ENCODE measurements at places on chromosomes 4 and X.

DNA sequence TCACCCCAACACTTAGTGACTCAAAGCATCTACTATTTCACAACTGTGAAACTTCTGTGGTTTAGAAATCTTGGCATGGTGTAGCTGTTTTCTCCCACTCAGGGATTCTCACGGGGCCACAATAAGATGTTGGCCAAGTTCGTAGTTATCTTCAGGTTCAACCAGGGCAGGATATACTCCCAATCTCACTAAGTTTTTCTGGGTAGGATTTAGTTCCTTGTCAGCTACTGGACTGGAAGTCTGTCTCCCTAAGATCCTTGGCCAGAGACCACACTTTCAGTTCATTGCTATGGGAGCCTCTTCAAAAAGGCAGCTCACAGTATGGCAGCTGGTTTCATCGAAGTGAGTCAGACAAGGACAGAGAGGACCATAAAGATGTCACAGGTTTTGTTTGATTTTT, 111.7 kb upstream of the PDHA2 start:
- DNase-seq, result no peak

GRCh38 chr4:52576961-52577623, 82.0 kb downstream of the USP46 start:
- no peak for DNase-seq

DNA sequence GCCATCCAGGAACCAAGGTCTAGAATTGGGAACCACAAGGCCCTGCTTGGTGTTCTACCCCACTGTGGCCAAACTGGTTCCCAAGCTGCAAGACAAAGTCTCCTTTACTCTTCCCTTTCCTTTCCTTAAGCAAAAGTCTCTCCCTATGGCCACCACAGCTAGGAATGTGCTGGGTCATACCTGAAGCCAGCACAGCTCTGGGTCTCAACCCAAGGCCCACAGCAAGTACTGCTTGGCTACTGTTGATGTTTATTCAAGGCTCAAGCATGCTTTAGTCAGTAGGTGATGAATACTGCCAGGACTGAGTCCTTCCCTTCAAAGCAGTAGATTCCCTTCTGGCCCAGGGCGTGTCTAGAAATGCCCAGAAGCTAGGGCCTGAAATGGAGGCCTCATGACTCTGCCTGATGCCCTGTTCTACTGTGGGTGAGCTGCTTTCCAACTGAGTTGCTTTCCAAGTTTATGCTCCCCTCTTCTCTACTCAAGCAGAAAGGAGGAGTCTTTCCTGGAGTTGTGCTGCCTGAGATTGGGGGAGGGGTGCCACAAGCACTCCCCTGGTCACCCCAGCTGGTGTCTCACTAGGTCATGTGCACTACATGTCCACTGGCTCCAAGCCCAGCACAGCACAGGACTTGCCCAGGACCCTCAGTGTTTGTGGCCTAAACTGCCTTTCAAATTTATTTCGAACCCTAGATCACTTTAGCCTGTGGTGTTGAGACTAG, 44.9 kb downstream of the STAP1 start:
- DNase-seq, result no peak

GRCh38 chrX:39835776-39836175, 262.0 kb downstream of the BCOR start:
- DNase-seq, result no peak

GRCh38 chrX:117895418-117895817, 221.2 kb downstream of the KLHL13 start:
- no peak for DNase-seq

- no peak for DNase-seq
These were observed 193.9 kb upstream of the GPC4 start for GRCh38 chrX:133609166-133609565.

Measured in NCI-H1092 treated with DMSO at 0.1 percent for 48 hours (cell line).